ENCODE measurements at places on chromosomes 11 and 22. TPM values are rescaled to one million over a fixed set of nuclear protein-coding genes. Genes with fewer than 3 reads are reported as not detected.

The TLCD5 gene
- 15.2 TPM for total RNA-seq

The SPI1 gene
- not detected for total RNA-seq

The KCTD14 gene
- total RNA-seq, result 0.97 TPM

The GGT5 gene
- total RNA-seq, result 1.6 TPM

The CRYBB3 gene
- 0.97 TPM for total RNA-seq

The RCOR2 gene
- total RNA-seq, result 9.3 TPM

The KCNE3 gene
- 29.4 TPM for total RNA-seq

The SMTNL1 gene
- total RNA-seq, result 45.2 TPM

The ZNF195 gene
- total RNA-seq, result 46.0 TPM

DNA sequence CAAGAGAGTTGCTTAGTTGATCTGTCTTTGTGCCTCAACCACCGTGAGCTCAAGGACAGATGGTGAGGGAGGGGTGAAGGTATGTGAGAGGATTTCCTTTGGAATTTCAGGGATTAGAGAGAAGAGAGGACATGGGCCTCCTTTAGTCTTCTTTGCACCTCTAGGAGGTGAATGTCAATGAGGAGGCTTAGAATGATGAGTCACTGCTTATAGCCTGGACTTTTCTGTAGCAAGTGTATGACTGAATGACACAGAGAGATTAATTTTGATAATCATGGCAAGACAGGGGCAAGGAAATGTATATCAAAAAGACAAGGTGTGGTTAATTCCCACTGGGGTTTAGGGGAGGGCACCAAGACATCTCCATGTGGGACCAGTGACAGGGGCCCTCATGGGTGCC, 947.3 kb upstream of the TENM4 start:
- no peak for DNase-seq

DNA sequence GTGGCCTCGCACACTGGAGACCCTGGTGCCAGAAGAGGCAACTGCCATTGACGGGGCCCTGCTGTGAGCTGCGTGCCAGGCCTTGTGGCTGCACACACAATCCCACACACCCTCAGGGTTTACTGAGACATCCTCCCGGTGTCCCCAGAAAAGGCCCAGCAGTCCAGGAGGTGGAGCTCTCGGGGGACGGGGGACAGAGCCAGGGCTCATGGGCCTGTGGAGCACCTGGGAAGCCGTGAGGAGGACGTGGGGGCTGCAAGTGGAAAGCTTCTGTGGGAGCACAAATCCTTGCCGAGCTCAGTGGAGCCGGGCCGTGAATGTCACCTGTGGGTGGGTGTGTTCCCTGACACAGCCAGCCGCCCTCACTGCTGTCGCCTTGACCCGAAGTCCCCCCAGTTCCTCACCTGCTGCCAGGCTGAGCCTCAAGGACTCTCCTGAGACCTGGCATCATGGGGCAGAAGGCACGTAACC, 609.7 kb downstream of the TBC1D22A start:
- DNase-seq, result no peak

DNA sequence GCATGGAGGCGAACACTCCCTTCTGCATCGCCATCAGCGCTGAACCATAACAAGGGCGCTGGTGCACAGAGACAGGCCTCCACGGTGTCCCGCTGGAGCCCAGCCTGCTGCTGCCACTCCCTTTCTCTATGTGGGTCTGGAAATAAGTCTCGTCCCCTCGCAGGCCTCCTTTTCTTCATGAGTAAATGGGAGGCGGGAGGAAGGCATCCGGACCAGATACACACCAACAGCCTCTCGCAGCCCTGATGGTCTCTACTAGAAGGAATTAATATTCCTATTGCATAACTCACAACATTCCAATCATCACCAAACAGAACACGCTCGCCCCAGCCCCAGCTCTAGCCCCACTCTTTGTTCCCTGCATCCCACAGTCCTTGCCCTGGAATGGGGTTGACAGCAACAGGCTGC, 14.9 kb downstream of the RASD2 start:
- no peak for DNase-seq

- no peak for DNase-seq
Observed at GRCh38 chr11:74751303-74751702, 2.7 kb downstream of the RNF169 start.

DNA sequence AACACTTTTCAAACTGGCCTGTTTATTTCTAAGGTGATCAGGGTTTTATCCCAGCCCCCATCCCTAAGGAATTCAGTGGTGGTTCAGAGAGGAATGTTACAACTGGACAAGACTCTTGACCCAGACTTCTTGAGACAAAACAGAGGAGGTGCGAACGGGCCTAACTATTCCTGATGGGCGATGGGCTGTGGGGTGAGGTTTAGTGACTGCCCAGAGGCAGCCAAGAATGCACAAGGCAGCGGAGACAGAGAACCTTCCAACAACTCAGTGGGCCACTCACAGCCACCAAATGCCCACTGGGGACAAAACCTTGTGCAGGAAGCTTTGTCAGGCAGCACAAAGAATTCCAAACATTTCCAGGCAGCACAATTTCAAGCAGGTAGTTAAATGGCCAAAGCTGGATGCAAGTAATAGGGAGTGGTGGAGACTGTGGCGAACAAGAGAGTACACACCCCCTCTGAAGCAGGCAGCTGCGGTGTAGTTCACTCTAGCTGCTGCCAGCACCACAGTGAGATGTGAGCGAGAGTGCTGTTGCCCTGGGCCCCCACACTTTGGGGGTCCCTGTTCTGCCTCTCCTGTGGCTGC, 29.2 kb downstream of the SCUBE1 start:
- no peak for DNase-seq

- DNase-seq, result peak; percentile 8
Observed at GRCh38 chr11:73875840-73876239, 806 bp downstream of the COA4 start.

GRCh38 chr22:46058591-46059519, 81.9 kb upstream of the WNT7B start:
- DNase-seq, result no peak

- DNase-seq, result no peak
Observed at GRCh38 chr22:50245214-50246072, 620 bp upstream of the TUBGCP6 start.

DNA sequence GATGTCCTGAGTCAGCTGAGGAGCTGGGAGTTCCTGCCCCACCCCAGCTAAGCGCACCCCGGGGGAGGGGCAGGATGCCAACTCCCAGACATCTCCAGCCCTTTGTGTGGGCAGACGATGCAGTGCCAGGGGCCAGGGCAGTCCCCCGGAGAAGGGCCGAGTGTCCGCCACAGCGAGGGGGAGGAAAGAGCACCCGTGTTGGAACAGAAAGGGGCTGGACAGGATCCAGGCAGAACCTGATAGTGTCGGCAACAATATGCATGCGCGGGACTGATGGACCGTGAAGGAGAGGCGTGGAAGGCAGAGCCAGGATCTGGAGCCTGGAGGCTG, 1434.7 kb downstream of the BRD1 start:
- no peak for DNase-seq

- DNase-seq, result no peak
Observed at GRCh38 chr11:12640355-12640754, 33.9 kb upstream of the TEAD1 start.

- DNase-seq, result no peak
Observed at GRCh38 chr11:83057721-83058120, 14.0 kb downstream of the RAB30 start.

Data from endothelial cell (in vitro differentiated cells).